ENCODE measurements at places on chromosomes 3 and 15.
A peak's percentile ranks its signal among the peaks of the same experiment; 100 is the strongest.

GRCh38 chr3:27287052-27287451 lies 82.1 kb downstream of the NEK10 start:
- DNase-seq, result no peak

DNA sequence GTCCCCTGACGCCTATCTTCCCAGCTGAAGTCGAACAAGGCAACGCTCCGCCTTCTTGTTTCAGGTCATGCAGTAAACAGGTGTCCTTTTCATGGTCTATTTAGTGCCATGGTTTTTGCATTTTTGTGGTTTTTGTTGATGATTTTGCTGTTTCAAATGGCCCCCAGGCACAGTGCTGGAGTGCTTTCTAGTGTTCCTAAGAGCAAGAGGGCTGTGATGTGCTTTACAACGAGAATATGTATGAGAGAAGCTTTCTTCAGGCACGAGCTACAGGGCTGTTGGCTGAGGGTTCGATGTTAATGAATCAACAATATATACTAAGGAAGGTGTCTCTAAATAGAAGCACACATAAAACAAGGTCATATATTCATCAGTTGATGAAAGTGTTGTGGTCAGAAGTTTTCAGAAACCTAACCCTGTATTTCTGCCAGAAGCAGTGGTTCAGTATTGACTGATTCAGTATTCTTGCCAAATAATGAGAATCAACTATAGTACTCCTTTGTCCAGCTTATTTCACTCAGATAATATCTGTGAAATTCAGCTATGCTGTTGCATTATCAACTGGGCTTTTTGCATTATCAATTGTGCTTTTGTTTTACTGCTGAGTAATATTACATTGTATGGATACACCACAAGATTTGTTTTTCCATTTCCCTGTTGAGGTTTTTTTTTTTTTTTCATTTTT lies 18.5 kb downstream of the LIMD1 start:
- DNase-seq, result no peak

DNA sequence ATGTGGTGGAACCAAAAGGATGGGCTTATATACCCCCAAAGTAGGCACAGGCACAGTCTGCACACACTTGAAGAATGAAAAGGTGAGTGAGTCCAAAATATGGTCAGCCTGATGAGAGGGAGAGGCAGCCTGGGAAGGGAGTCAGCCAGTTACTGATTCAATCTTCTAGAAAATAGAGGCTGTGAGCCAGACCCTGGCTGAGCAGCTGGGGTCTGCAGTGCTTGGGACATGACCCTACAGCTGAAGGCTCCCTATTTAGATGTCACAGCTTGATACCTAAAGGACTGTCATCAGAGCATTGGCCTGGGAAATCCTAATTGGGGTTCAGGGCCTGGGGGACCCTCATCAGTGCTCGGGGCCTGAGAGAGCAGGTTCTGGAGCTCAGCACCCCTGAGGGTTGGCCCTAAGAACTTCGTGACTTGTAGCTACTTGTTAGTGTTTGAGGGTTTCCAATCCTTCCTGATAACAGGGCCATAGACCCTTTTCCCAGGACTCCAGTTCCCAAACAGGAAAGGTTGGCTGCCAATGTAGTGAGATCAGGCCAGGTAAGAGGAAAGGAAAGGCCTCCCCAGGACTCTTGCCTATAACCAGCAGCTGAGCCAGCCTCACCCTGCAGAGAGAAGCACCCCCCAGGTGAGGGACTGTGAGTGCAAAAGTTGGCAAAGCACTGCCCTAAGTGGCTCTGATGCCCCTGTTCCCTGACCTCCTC lies 54.7 kb upstream of the SLCO2A1 start:
- DNase-seq, result no peak

DNA sequence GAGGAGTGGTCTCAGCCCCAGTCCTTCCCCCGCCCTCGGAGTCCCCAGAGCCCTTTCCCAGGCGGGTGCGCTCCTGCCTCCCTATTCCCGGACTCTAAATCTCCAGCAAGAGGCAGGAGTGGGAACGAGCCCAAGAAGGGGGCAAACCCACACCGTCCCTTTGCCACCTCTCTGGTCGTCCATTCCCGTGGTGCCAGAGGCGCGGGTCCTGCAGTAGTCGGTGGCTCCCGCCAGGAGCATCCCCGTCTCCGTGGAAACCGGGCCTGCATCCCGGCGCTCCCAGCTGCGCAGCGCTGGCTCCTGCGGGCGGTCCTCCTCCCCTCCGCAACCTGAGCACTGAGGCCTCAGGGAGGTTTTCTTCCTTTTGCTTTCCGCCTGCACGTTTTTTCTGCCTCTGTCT lies 44.8 kb downstream of the LHFPL4 start:
- DNase-seq, result no peak

DNA sequence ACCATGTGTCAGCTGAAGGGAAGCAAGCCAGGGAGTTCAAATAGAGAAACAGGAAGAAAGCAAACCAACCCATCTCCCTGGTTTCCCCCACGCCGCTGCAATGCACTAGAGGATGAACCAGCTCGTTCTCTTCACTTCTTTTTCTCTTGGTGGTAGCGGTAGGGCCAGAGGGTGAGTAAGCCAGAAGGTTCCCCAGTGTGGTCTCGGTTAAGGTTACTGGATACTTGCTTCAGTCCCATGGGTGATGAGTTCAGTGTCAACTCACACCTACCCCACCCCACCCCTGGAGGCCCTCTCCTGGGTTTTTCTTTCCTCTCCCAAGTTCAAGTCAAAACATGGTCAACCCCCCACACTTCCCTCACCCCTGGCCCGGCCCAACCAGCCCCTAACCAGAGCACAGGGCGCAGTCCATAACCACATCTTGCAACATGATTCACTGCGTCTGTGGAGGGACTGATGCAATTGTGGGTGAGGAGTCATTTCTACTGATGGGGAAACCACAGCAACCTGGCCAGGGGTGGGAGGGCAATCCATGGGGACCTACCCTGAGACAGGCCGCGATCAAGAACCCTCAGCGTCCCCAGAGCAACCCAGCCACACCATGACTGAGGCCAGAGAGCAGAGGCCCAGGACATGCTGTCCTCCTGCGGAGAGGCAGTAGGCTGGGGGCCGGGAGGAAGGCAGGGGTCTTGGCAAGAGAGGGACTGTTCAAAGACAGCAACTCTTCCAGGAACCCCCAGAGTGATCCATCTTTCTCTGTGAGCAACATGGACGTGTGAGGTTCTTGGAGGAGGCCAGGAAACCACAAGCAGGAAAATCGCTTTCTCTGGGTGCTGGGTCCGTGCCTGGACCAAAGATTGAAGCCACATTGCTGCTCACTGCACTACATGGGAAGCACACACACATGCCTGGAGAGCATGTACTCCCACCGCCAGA lies 276.6 kb downstream of the UACA start:
- DNase-seq, result peak; percentile 80

- DNase-seq, result no peak
Observed at GRCh38 chr15:75431682-75432081, 19.8 kb downstream of the SIN3A start.

DNA sequence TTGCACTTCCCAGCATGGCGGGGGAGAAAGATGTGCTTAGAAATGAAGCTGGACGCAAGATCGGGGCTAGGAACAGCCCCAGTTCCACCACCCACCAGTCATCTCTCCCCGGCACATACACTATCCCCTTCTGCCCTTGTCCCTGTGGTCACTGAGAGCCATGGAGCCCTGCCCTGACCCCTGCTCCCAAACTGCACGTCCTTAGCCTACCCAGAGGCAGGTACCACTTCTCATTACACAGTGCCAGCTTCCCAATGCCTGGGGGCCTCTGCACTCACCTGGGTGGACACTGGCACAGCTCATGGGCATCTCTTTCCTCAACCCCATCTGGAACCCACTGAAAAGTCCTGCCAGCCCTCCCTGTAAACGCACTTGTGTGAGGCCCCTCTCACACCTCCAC lies 139.3 kb upstream of the PRR20G start:
- DNase-seq, result no peak

DNA sequence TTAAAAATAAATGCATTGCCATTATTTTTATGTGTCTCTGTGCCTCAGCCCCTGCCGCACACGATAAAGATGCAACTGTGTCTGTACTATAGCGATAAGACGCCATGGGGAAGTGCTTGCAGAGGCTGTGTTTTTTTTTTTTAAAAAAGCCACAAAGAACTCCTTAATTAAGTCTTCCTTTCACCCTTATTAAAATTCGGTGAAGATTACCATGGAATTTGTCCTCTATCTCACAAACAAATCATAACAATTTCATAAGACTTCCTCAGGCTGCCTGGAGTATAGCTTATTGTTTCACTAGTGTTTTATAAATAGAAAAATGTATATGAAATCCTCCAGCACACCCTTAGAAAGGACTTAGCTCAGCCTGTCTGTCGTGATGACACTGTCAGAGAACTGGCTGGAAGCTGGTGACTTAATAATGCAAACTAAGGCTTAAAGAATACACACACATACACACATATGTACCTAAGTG lies 374.8 kb upstream of the SLCO3A1 start:
- no peak for DNase-seq

DNA sequence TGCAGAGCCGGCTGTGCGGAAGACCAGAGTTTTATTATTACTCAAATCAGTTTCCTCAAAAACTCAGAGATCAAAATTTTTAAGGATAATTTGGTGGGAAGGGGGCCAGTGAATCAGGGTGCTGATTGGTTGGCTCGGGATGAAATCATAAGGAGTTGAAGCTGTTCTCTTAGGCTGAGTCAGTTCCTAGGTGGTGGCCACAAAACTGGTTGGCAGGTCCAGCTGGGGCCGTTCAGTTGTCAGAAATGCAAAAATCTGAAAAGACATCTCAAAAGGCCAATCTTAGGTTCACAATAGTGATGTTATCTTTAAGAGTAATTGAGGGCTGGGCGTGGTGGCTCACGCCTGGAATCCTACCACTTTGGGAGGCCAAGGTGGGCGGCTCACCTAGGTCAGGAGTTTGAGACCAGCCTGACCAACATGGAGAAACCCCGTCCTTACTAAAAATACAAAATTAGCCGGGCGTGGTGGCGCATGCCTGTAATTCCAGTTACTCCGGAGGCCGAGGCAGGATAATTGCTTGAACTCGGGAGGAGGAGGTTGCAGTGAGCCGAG lies 2.3 kb upstream of the ZNF589 start:
- no peak for DNase-seq

GRCh38 chr15:31274496-31275330 lies 51.9 kb upstream of the KLF13 start:
- no peak for DNase-seq

GRCh38 chr15:70766597-70766996 lies 3.2 kb upstream of the UACA start:
- no peak for DNase-seq

DNA sequence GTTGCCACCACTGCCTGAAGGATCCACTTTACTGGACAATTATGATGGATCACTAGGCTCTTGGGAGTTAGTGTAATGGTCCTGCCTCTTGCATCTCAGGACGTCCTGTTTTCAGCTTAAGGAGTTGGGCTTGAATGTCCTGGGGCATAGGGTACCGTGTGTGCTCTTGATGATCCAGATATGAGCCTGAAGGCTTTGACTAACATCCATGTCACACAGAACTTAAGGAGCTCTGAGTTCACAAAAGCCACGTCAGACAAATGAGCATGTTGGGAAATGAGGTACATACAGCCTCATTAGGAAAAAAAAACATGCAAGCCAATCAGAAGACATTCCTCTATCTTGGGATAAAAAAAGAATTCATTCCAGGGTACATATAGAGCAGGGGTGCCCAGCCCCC lies 40.8 kb downstream of the CA12 start:
- no peak for DNase-seq

DNA sequence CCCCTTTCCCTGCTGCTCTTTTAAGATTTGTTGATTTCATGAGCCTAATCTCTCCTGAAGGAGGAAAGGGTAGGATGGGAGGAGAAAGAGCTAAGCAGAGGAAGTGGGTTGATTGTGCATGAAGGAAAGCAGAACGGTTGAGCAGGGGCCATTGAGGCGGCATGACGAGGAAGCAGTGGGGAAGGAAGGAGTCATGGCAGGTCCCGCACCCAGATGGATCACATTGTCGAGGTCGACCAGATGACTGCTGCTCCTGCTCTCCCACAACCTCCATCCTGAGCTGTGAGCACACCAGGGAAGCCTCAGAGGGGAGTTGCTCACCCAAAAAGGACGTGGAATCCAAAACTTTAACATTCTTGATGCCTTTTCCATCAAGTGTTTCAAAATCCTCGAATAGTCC lies 42.8 kb downstream of the ABTB1 start:
- no peak for DNase-seq

GRCh38 chr15:59138243-59138642 lies 33.3 kb downstream of the CCNB2 start:
- no peak for DNase-seq

GRCh38 chr15:53962646-53963561 lies 15.3 kb upstream of the UNC13C start:
- no peak for DNase-seq

GRCh38 chr15:90035095-90035839 lies 34.1 kb downstream of the ZNF710 start:
- DNase-seq, result no peak

DNA sequence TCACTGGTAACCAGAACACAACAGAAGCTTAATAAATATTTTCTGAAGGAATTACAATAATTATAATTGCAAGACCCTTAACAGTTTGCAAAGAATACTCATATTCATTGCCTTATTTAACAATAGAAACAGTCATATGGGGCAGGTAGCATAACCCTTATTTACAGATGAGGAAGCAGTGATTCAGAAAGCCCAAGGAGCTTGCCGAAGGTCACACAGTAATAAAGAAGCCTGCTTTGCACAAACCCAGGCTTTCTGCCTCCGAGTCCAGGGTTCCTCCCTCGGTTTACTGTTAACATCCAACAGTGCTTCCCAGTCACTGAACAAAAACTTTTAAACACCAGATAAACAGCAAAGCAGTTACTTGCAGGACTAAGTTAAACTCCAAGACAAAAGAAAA lies 35.3 kb downstream of the SRGAP3 start:
- DNase-seq, result no peak

DNA sequence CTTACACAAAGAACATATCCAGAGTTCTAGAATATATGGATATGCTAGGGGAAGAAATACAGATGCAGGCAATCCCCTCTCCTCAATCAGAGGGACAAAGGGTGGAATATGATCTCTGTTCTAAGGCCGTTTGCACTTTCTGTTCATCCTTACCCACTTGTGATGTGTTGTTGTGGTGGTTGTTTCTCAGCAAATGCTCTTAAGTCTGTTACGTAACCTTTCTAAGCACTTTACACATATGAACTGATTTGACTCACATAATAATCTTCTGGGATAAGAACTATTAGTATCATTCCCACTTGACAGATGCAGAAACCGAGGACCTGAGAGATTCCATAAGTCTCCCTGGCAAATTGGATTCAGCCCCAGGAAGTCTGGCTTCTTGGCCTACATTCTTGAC lies 40.5 kb downstream of the NGRN start:
- DNase-seq, result no peak

GRCh38 chr3:37324850-37325321 lies 150.5 kb upstream of the LRRFIP2 start:
- DNase-seq, result no peak

GRCh38 chr3:196517919-196518318 lies 2.8 kb upstream of the SMCO1 start:
- no peak for DNase-seq

GRCh38 chr3:45632956-45633355 lies 38.4 kb downstream of the LIMD1 start:
- DNase-seq, result no peak

DNA sequence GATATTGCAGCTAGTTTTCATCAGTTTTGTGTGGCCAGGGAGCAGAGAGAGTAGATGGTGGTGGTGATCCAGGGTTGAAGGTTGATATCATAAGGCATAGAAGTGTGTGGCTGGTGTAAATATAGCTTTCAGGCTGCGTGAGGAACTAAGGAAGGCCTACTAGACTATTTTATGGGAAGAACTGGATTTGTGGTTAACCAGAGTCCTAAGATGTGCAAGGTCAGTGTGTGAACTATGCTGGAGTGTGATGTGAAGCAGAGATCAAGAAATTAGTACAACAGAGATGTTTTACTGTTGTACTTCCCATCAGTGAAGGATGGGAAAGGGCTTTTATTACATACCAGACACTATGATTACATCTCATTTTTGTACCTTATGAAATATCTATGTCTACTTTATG lies 41.5 kb downstream of the MAPK6 start:
- DNase-seq, result no peak
